ENCODE measurements at places on chromosomes 6 and 20.

- DNase-seq, result no peak
Measured at GRCh38 chr6:160510199-160510598, 153.9 kb downstream of the LPA start.

GRCh38 chr6:91476000-91476399 is 889.1 kb upstream of the MAP3K7 start:
- no peak for DNase-seq

DNA sequence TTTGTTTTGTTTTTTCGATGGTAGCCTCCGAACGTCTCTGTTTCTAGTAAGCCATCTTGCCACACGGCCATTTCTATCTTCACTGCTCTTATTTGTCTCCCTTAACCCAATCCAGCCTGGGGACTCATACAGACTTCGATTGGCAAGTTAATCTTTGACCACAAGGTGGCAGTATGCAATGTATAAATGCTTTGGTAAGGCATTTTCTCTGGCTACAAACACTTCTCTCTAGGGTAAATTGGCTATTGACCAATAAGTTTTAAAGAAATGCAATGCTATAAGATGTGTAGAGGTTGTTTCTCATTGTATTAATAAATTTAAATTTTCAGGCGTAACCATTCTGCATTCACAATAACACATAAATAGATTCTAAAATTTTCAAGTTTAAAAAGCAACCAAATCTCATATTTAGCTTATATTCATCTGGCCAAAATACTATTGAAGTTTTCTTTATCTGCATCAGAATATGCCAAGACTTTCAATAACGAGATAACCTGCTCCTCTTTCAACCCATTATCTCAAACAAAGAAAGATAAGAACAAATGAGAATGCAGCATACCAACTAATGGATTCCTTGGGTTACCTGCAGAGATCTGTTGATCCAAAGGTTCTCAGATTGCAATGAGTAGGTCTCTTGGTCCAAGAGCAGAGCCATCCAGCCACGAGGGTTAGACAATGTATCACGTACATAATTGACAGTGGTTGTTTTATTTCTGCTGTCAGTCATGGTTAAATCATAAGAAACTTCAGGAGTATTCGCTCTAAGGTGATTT is 231.9 kb downstream of the PKHD1 start:
- DNase-seq, result no peak

GRCh38 chr6:156779206-156780094 is 2.3 kb downstream of the ARID1B start:
- DNase-seq, result no peak

DNA sequence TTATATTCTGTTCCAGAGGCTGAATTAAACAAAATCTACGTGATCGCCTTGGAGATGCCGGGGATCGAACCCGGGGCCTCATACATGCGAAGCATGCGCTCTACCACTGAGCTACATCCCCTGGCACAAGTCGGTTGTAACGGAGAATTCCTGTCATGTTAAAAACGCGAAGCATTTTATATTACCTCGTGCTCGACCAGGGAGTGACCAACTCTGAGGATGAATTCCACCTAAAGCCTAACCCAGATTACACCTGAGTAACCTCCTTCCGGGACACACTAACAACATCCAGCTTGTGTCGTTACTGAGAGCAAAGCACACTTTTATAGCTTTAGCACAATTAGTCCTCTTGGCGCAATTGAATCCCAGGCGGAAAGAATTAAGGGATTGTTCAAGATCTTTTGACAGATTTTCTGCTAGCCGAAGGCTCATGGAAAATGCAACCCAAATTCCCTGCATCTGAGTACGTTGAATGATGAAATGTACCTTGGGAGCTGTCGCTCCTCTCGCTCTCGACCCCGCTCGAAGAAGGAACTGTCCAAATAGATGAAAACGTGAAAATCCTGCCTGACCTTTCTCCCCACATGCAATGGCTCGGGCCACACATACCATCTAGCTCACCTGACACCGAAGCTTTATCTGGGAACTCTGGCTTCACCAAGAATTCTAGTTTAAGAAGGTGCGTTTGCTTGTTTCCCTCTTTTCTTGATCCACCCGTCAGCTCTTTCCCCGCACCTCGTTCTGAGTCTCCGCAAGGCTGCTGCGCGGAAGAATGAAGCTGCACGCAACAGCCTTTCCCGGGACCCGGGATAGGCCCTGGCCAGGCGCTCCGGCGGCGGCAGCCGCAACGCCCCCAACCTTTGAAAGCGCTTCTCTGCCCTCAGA is 148.3 kb downstream of the GPX5 start:
- no peak for DNase-seq
